ENCODE measurements at places on chromosomes 5 and 9.

DNA sequence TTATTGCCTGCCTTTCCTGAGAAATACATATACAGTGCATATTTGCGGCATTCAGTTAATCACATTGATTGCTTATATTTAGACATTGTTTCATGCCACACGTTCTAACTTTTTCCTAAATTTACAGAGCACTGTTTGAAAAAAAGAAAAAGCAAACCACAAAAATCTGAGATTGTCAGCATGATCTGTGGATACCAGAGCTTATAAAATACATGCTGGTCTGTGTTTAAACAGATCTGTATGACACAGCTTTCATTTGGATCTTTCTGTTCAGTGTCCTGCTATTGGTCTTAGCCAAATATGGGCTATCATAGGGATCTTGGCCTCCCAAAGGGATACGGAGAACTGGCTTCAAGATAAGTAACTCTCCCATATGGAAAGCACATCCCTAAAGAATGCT, 20.2 kb downstream of the ALDH1A1 start:
- peak; percentile 44 for DNase-seq

DNA sequence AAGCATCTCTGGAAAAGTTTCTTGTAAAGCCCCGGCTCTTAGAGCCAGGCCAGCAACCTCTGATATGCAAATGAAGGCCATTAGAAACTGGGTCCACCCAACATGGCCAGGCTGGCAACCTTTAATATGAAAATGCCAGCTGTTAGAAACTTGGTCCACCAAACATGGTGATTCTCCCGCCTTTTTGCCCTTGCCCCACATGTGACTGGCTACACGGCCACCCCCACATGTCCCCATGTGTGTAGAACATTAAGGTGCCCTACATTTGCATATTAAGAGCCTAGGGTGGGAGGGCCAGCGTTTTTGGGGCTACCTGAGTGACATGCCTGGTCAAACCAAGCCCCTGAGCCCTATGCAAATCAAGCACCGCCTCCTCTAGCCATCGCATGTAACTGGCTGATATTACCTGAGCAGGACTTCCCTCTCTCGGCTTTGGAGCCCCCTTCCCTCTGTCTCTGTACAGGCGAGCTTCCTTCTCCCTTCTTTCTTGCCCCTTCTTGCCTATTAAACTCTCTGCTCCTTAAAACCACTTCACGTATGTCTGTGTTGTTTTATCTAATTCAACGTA, 39.0 kb downstream of the S100Z start:
- DNase-seq = no peak

GRCh38 chr5:68455216-68455615, 239.7 kb downstream of the PIK3R1 start:
- no peak for DNase-seq

GRCh38 chr9:25964239-25964638, 286.0 kb upstream of the TUSC1 start:
- DNase-seq = peak; percentile 84

DNA sequence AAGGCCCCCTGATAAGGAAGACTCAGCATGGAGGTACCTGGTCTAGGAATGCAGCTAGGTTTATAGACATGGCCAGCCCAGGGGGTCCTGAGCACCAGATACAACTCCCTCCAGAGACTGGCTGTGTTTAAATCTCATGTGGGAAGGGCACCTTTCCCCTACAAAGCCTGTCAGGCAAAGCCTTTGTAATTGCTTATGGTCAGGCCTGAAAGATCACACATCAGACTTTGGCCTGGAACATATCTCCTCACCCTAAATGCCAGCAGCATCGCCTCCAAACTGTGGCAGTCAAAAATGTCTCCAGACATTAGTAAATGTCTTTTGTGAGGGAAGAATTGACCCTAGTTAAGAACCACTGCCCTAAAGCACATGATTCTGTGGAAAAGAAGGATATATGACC, 51.6 kb upstream of the MACIR start:
- no peak for DNase-seq

GRCh38 chr9:93942161-93942560, 13.0 kb downstream of the BARX1 start:
- no peak for DNase-seq

GRCh38 chr5:3122216-3122615, 370.7 kb upstream of the IRX2 start:
- no peak for DNase-seq

DNA sequence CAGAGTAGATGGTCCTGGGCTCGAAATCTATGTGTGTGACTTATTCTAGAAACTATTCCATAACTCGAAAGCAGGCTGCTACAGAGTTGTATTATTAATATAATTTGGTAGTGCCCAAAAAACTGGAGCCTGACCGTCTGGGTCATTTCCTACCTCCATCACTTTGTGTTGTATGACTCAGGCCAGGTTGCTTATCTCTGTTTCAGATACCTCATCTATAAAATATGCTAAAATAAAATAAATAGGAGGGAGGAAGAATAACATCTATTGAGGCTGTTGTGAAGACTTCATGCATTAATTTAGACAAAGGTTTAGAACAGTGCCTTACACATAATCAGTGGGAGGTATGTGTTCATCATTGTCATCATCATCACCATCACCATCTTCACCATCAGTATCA, 57.7 kb downstream of the PDE4D start:
- DNase-seq = no peak

DNA sequence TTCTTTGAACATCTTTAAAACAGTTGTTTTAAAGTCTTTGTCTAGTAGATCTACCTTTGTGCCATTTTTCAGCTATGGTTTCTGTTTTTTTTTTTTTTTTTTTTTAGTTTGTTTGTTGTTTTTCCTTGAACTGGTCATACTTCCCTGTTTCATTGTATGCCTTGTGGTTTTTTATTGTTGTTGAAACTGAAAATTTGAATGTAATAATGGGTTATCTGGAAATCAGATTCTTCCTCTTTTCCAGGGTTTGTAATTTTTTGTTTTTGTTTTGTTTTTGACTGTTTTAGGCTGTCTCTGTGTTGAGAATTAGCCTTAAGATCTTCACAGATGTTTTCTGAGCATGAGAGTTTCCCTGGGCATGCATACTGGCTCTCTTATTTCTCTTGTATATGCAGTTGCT, 269.6 kb upstream of the DAP start:
- no peak for DNase-seq

DNA sequence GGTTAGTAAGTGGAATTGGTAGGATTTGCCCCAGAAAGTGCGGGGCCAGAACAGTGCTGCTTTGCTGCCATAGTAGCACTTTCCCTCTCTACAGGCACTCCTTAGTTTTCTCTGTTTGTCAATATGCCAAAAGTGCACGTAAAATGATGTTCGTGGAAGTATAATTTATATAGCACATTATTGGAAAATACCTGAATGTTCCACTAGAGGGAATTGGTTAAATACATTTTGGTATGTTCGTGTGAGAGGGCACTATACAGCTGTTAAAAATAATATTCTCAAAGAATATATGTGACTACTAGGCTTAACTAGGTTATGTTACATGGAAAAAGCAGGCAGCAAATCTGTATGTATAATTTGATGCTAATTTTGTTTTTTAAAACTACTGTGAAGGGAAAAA, 184.0 kb upstream of the GDNF start:
- no peak for DNase-seq

DNA sequence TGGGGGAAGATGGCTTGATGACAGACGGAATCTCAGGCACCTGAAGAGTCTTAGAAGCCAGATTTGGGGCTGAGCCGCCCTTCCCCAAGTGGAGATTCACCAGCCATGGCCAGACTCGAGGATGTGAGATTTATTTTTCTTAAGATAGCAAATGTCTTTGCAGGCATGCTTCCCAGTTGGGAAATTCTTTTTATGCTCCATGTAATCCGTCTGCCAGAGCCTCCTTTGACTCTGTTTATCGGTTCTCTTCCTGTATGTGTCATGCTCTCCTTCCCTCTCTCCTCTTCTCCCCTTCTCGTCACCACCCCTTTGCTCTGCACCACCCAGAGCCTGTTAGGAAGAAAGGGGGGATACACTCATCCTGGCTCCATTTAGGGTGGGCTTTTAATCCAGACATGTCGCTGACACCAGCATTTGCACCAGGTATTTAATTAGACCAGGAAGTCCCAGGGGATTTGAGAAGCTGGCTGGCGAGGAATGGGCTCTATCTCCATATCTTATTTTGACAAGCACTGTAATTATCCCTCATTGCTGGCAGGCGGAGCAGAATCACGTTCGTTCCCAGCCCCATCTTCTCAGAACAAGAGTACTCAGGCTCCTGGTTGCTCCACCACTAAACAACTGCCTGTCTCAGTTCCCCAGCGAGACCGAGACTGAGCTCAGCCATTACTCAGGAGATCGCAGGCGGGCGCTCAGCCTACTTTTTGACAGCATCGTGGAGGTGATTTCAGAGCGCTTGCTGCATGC, 50.9 kb downstream of the KCNIP1 start:
- DNase-seq = no peak

DNA sequence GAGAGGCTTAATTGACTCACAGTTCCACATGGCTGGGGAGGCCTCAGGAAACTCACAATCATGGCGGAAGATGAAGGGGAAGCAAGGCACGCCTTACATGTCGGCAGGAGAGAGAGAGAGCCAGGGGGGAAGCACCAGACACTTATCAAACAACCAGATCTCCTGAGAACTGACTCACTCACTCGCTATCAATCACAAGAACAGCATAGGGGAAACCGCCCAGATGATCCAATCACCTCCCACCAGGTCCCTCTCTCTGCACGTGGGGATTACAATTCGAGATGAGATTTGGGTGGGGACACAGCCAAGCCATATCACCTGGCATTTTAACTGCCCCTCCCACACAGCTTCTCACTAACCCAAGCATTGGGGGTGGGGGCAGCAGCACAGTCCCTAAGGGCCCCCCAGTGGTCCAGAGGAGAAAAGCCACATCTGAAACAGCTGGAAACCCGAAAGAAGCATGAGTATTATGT, 76.1 kb upstream of the ASS1 start:
- DNase-seq = no peak

DNA sequence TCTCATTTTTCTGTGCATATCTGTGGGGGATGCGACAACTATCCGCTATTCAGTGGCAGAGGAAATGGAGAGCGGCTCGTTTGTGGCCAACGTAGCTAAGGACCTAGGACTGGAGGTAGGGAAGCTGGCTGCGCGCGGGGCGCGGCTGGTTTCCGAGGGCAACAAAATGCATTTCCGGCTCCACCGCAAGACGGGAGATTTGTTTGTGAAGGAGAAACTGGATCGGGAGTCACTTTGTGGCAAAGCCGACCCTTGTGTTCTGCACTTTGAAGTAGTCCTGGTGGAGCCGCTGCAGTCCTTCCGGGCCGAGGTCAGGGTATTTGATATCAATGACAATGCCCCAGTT, 320 bp downstream of the PCDHB1 start:
- no peak for DNase-seq

GRCh38 chr5:78242001-78242400, 52.5 kb downstream of the AP3B1 start:
- no peak for DNase-seq

DNA sequence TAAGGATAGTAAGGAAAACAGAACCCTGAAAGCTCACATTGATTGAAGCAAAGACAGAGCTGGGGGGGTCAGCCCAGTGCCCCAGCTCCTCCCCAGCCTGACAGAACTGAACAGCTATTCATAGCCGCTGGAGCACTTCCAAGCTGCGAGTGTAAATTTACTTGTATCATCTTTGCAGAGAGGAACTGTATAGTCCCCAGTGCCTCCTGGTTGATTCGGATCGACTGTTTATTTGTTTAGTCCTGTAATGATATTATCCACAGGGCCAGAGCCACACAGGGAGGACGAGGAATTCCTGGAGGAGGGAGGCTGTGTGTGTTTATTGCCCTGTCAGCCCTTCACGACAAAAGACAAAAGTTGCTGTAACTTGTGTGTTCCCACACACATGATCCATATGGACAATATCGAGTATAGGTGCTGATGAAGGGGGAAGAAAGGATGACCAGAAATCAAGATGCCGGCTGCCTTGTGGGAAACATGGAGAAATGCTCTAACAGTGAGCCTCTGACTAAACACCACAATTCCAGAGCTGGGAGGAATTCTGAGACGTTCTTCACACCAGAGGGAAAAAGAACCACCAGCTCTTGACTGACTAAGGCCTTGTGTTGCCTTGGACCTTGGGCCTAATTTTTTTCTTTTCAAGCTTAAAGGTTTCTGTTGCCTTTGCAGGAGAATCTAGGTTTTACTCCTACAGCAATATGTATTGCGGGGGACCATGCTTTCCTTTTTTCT, 31.1 kb downstream of the FOXD1 start:
- DNase-seq = no peak
